Endodermal cell (in vitro differentiated cells): ENCODE measurements at places on chromosomes 6 and 20.

DNA sequence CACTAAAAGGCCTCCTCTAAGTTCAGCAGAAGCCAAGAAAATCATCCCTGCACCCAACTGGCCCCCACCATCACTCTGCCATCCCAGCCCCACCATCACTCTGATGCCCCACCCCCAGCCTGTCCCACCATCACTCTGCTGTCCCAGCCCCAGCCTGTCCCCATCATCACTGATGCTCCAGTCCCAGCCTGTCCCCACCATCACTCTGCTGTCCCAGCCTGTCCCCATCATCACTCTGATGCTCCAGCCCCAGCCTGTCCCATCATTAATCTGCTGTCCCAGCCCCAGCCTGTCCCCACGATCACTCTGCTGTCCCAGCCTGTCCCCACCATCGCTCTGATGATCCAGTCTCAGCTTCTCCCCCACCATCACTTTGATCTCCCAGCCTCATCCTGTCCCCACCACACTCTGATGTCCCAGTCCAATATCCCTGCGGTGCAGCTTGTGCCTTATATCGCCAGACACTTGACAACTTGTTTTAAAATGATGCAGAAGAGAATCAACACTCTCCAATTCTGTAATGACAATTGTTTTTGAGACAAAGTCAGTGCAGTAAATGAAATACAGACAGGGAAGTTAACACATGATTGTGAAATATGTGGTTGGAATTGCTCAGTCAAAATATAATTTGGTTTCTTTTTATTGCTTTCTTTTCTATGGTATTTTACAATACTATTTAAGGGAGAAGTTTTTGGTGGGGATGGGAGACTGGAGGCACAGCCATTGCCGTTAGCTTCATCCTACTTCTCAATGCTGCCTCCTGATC is 100.8 kb downstream of the TNFAIP3 start:
- DNase-seq = no peak

DNA sequence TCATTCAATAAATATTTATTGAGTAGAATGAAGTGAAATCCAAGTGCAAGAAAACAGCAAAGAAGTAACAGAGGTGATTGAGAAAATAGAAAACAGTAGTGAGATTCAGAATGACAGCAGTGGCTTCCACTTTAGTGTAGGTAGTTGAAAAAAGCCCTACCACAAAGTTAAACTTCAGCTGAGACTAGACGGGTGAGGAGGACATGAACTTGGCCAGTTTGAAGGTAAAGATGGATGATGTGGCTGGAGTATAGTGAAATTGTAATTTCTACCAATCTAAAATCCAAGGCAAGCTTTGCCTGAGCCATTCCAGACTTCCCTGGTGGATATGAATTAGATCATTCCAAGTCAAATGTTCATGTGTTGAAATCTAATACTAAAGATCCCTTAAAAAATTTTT is 32.6 kb upstream of the AHI1 start:
- no peak for DNase-seq

GRCh38 chr20:6635034-6635736 is 132.3 kb upstream of the BMP2 start:
- no peak for DNase-seq

DNA sequence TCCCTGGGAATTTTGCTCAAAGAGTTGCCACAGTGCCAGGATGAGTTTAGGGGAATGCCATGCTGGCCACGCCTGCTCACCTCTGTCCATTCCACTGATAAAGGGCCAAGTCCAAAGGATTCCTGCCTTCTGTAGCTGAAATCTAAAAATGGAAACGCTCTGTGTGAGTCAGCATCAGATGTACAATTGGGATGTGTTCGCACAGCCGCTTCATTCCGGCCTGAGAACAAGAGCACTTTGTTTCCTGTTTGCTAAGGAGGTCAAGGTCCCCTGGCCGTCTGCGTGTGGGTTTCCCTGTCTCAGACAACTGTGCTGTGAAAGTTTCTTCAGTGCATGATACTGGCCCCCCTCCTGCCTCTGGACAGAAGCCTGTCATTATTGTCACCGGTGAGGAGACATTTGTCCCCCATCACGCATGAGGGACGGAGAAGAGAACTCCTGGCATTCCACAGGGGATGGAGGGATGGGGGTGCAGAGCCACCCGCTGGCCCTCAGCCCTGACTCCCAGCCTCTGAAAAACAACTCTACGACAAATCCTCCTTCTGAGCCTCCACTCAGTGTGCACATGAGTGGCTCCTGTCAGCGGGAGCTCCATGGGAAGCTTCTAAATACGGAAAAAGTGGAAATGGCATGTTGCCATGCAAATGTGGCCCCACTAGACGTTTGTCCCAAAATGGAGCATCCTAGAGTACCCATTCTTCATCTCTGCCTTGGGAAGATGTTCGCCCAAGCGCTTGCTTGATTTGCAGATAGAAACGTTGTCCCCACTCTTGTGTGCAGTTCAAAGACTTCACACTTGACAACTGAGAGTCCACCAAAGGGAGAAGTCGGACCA is 143.5 kb upstream of the AFDN start:
- no peak for DNase-seq

GRCh38 chr6:139277161-139277560 is 14.6 kb downstream of the TXLNB start:
- DNase-seq = no peak

DNA sequence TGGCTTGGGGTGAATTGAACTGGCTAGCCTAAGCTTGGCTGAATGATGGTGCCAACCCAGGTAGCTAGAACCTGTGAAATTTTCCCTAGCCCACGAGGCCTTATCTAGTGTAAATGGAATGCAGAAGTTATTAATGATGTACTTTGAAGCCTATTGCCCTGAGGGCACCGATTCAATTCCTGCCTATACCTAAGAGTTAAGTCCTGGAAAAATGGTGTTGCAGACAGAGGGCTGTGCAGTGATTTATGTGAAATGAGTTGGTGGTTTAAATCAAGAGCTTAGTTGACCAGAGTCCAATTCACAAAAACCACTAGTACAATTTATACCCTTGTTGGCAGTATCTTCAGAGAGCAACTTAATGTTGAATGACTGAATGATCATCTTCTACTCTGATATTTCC is 373.8 kb upstream of the JAG1 start:
- DNase-seq = no peak

DNA sequence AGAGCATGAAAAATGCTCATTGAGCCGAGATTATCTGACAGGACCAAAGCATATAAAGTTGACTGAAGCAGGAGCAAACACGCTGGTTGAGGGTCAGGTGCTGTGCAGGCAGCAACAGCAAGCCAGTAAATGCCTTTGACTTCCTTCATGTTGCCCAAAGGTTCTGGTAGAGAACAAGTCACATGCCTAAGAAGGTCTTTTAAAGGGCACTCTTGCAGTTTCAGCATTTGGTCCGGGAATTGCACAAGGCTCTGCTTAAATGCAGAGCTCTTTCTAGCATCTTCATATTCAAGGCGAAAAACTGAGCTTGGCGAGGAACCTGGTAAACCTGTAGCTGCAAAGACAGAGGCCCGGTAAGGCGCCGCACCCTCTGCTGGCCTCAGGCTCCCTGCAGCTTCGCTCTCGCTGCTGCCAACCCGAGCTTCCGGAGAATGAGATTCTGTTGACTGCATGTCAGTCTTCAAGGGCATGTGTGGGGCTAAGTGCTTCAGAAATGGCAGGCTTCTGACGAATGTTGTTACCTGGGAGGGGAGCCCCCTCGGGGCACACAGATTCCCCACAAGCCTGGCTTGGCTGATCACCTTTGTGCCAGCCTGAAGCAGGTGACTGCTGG is 205.2 kb downstream of the KIF16B start:
- DNase-seq = no peak
